ENCODE measurements at places on chromosomes 7 and 10. TPM values are rescaled to one million over a fixed set of nuclear protein-coding genes. Genes with fewer than 3 reads are reported as not detected.

DNA sequence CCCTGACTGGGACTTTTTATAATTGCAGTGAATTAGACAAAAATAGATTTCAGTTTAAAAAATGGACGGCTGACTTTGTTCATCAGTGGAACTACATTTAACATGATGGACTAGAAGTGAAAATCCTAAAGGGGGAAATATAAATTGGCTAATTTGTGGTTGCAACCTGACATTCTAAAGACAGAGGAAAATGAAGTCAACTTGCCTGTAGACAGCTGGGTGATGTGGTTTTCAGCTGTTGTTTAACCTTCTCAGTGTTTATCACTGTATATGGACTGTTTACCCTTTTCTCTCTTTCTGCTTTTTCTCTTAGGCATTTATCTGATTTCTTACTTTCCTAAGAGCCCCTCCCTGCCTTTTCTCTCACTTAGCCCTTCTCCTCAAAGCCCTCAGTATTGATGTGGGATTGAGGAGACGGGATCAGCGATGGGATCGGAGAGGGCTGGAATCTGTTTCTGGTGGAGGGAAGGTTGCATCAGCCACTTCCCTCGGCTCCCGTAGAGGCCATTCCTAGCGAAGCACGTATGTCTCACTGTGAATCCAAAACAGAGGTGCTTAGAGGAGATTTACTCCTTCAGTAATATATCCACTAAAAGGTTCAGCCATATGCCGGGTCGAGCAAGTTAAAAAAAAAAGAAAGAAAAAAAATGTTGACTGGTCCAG lies 109.0 kb upstream of the KLF6 start:
- peaks cover 7% of the 10 kb centered on the region for H3K4me1 ChIP-seq
- H3K4me3 ChIP-seq: no peak overlapping the region
- no peaks in the 10 kb centered on the region for H3K27me3 ChIP-seq
- no peaks in the 10 kb centered on the region for H3K36me3 ChIP-seq
- no peak for DNase-seq

GRCh38 chr7:140294454-140294853 lies 103.9 kb downstream of the SLC37A3 start:
- no peak overlapping the region for H3K4me3 ChIP-seq
- H3K4me1 ChIP-seq: no peaks in the 10 kb centered on the region

DNA sequence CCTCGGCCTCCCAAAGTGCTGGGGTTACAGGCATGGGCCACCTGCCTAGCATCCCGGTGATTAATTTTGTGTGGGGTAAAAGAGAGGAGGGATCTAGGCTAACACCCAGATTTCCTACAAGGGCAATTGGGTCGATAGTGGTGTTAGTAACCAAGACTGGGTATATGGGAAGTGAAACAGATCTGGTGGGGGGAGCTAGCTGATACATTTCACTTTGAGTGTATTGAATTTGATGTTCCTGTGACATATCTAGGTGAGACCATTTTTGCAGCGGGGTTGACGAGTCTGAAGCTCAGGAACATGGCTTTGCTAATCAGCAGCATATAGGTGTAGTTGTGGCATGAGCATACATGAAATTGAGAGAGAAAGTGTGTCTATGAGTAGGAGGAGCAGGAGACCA lies 12.0 kb downstream of the CLCN1 start:
- no peak for DNase-seq
- H3K36me3 ChIP-seq: no peaks in the 10 kb centered on the region
- H3K27ac ChIP-seq: no peak overlapping the region
- peaks cover 9% of the 10 kb centered on the region for H3K4me1 ChIP-seq
- H3K27me3 ChIP-seq: no peaks in the 10 kb centered on the region

The PALD1 gene
- polyA plus RNA-seq: 1.1 TPM

DNA sequence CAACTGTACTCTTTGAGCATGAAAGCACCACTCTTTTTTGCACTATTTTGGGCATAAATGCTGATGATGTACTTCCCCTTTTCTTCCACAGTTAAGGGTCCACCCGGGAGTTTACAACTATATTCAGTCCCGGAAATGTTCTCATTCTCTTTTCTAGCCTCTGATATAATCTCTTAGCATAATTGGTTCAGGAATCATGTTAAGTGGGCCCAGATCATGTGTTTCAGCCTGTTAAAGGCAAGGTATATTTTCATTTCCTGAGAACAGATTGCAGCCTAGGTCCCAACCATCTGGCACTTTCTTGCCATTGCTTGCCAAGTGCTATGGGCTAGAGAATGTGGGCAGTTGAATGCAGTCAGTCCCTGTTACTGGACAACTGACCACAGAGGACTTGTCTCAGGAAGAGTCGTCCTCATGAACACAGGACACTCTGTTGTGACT lies 111.4 kb upstream of the GLCCI1 start:
- H3K4me3 ChIP-seq: no peak overlapping the region
- no peaks in the 10 kb centered on the region for H3K4me1 ChIP-seq
- H3K27me3 ChIP-seq: no peaks in the 10 kb centered on the region
- H3K36me3 ChIP-seq: no peaks in the 10 kb centered on the region
